ENCODE measurements at places on chromosomes 4 and X.

DNA sequence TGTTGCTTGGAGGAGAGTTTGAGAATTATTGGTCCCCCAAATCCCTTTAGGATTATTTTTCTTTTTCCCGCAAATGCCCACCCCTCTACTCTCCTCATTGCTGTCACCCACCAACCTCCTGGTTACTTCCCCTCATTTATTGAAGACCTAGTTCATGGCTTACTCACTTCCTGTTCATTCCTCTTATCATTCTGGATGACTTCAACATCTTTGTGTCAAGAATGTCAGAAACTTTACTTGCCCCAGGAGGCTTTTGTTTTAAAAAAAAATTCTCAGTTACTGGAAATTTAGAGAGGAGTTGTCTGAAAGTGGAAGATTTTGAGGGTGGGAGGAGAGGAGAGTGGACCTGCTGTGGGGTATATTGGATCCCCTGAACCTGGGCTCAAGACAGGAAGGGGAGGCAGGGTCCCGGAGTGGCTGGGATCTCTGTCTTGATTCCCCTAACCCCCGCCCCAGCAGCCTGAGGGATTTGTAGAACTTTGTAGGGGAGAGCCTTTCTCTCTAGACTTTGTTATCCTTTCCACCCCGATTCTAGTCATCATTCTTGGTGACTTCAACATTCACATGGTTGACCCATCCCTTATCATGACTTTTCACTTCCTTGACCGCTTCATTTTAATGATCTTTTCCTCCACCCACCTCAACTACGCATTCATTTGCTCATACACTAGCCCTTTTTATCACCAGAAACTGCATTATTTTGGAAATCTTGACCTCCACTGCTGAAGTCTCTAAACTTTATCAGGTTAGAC lies 69.9 kb upstream of the ESX1 start:
- no peak for DNase-seq

DNA sequence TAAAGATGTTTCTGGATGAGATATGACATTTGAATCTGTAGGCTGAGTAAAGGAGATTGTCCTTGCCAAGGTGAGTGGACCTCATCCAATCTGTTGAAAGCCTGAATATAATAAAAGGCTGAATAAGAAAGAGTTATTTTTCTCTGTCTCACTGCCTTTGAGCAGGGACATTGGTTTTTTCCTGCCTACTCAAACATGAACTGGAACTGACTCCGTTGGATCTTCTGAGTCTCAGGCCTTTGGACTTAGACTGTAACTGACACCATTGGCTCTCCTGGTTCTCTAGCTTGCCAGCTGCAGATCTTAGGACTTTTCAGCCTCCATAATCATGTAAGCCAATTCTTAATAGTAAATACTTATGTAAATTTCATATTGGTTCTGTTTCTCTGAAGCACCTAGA lies 43.5 kb downstream of the PPEF2 start:
- DNase-seq, result no peak

- DNase-seq, result no peak
These were observed 130.2 kb downstream of the ENOX2 start for GRCh38 chrX:130772776-130773143.

DNA sequence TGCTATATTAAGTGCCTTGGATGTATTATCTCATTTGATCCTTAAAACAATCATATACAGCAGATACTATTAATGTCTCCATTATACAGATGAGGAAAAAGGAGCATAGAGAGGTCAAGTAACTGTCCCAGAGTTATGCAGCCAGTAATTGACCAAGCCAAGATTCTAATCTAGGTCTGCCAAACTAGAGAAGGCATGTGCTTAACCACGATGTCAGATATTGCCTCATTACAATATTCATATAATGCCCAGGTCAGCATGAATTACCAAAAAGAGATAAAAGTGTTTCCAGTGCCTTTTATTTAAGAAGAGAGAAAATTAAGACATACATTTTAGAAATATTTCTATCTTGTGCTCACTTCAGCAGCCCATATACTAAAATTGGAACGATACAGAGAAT lies 7.1 kb downstream of the ARHGEF6 start:
- no peak for DNase-seq

- DNase-seq, result no peak
These were observed 325.3 kb downstream of the AFF2 start for GRCh38 chrX:148825696-148826095.

GRCh38 chrX:40012868-40013265 lies 84.9 kb downstream of the BCOR start:
- no peak for DNase-seq

DNA sequence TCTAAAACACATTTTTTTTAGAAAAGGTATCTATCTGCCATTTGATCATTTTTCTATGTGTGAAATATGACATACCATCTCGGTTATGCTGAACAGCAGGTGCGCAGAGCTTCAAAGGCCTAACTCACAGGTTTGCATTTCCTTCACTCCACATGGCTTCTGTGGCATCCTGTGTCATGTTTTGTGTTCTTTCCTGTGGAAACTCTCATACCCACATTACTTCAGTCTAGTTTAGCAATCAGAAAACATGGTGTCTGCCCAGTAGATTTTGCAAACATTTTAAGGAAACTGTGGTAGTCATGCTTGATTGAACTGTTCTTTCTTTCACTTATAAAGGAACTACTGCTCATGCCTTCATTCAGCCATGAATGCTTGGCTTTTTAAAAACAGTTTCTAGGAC lies 11.3 kb upstream of the ARAP2 start:
- DNase-seq, result no peak

DNA sequence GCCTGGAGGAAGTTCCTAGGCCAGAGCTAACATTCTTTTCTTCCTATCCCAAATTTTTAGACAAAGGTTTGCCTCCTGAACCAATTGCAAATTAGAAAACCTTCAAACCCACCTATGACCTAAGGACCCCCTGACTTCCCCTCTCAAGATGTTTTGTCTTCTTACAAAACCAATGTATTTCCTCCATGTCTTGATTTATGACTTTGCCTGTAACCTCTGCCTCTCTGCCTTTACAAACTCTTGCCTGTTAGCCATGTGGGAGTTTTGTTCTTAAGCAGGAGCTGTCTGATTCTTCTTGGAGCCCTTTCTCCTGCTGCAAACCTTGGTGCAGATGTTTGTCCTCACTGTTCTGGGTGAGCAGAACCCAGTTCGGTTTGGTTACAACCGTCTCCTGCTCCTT lies 222.3 kb upstream of the BOD1L1 start:
- DNase-seq, result no peak

GRCh38 chr4:151908734-151909497 lies 148.1 kb upstream of the GATB start:
- DNase-seq, result no peak

Data from epithelial cell of prostate (primary cell).